ENCODE measurements at places on chromosomes 7 and 10.
A peak's percentile ranks its signal among the peaks of the same experiment; 100 is the strongest.

DNA sequence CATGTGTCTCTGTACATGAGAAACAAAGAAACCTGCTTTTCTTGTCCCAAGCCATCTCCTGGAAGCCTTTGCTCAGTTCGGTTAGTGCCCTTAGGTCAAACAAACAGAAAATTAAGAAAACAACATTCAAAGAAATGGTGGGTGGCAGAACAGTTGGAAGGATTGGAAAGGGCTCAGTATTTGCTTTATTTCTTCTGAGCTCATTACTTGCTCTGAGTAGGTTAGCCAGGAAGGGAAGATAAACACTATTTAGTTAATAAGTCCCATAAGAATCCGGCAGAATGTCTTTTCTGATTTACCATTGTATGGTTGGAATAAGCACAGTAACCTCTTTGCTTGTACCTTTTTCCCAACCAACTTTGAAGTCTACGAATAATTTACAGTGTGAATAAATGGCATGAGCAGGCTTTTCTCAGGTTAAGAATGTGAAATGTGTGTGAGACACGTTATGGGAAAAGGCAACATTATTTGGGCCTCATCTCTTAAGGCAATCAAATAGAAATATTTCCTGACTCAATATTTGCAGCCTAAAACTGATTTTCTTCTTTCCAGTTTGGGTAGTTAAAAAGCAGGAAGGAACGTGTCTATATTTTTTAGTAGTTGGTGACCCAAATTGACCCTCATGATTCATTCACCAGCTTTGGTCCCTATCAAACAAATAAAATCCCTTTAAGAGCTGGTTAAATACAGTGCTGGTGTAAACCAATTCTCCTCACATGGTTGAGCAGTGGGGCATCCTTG is 158.5 kb downstream of the DKK1 start:
- DNase-seq, result no peak

- peak; percentile 43 for DNase-seq
Measured at GRCh38 chr10:131573707-131574106, 262.2 kb upstream of the TCERG1L start.

DNA sequence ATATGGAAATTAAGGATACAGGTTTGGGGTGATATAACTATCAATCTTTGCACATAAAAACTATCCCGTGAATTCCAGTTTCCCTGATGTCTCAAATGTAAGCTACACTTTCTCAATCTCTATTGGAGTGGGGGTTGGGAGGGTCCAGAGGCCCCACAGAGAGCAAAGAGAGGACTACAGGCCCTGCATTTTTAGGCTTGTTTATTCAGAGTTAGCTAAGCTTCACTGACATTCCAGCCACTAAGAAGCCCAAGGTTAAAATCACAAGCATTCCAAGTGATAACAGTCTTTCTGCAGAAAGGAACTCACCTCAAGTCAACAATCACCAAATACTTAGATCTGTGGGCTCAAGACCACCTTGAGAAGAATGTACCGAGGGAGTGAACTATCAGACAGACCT is 31.6 kb upstream of the LAMB1 start:
- no peak for DNase-seq

DNA sequence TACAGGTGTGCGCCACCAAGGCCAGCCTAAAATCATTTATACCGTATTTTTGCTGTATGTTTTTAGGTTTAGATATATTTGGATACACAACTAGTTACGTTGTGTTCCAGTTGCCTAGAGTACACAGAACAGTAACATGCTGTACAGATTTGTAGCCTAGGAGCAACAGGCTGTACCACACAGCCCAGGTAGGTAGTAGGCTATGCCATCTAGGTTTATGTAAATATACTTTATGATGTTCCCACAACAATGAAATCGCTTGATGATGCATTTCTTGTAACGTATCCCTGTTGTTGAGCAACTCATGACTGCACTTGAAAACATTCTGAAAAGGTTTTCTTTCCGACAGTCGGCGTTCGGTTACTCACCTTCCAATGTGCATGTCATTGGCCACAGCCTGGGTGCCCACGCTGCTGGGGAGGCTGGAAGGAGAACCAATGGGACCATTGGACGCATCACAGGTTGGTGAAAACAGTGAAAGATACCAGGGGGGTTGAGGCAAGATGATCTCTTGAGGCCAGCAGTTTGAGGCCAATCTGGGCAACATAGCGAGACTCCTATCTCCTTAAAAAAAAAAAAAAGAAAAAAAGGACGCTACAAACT is 7.7 kb downstream of the PNLIP start:
- DNase-seq, result no peak

- DNase-seq, result no peak
Measured at GRCh38 chr7:110521357-110521911, 569.5 kb upstream of the LRRN3 start.

GRCh38 chr10:127735156-127735555 is 1.8 kb upstream of the FOXI2 start:
- DNase-seq, result no peak

GRCh38 chr10:33617381-33618080 is 283.1 kb upstream of the NRP1 start:
- DNase-seq, result no peak

DNA sequence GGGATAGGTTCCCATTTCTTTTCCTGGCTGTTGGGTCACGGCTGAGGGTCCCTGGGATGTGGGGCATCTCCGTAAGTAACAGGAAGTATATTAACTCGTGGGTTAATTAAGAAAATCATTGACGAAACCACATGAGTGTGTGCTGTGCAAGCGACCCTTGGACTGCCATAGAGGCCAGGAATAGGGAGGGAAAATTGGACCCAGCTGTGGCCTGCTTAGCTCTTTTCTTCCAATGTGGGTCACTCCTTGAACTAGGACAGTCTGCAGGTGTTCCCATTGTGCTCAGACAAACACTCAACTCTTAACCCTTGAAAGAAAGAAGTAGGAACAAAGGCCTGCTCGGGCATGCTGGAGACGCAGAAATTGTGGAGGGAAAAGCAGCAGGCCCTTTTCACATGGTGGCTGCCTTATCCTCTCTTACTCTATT is 25.6 kb upstream of the PLEKHA1 start:
- no peak for DNase-seq

- DNase-seq, result no peak
Measured at GRCh38 chr7:40301486-40302068, 166.8 kb downstream of the SUGCT start.

- DNase-seq, result no peak
Measured at GRCh38 chr10:35372329-35372728, 36.0 kb downstream of the CCNY start.

Data from ecto neural progenitor cell (in vitro differentiated cells).